A375 (cell line): ENCODE measurements at places on chromosomes 1 and 21. TPM values are rescaled to one million over a fixed set of nuclear protein-coding genes. Genes with fewer than 3 reads are reported as not detected.

The SV2A gene
- 30.9 and 31.2 TPM in 2 replicates for total RNA-seq

The SAMD11 gene
- 4.6 and 7.6 TPM in 2 replicates for total RNA-seq

The RHD gene
- total RNA-seq = not detected in 2 replicates

The MYBPHL gene
- 0.48 TPM in 1 of 2 replicates, not detected in the other for total RNA-seq

The THEMIS2 gene
- total RNA-seq = 3.4 and 6.0 TPM in 2 replicates

The DPYD gene
- total RNA-seq = 24.7 and 28.9 TPM in 2 replicates

The OLIG2 gene
- total RNA-seq = 3.8 and 4.4 TPM in 2 replicates

The IL19 gene
- total RNA-seq = not detected in 2 replicates

The C1orf105 gene
- not detected in 2 replicates for total RNA-seq

The ETV3L gene
- total RNA-seq = not detected in 2 replicates

The SLC1A7 gene
- 0.19 TPM in 1 of 2 replicates, not detected in the other for total RNA-seq

The THEM5 gene
- total RNA-seq = not detected in 2 replicates

The PLA2G4A gene
- 0.98 and 1.0 TPM in 2 replicates for total RNA-seq

The COL16A1 gene
- 53.0 and 59.6 TPM in 2 replicates for total RNA-seq

The IRF6 gene
- total RNA-seq = 0.03 and 0.04 TPM in 2 replicates

The XCL1 gene
- total RNA-seq = 0.49 and 0.98 TPM in 2 replicates

The FCER1G gene
- not detected in 2 replicates for total RNA-seq

The HLX gene
- total RNA-seq = 5.8 and 8.1 TPM in 2 replicates

The AQP10 gene
- total RNA-seq = not detected in 2 replicates

The RUSC1 gene
- total RNA-seq = 29.8 and 39.8 TPM in 2 replicates

The ZNF648 gene
- total RNA-seq = 0.27 and 0.38 TPM in 2 replicates

The CFAP45 gene
- 1.1 and 2.5 TPM in 2 replicates for total RNA-seq

The TMIGD3 gene
- not detected in 2 replicates for total RNA-seq

The BARHL2 gene
- not detected in 2 replicates for total RNA-seq

The MROH9 gene
- total RNA-seq = not detected in 2 replicates

The SPRR2E gene
- total RNA-seq = not detected in 2 replicates

The ALX3 gene
- total RNA-seq = not detected in 2 replicates

The LCE1F gene
- total RNA-seq = not detected in 2 replicates

The SPRR2B gene
- total RNA-seq = not detected in 2 replicates

The POTED gene
- total RNA-seq = 0.11 TPM in 1 of 2 replicates, not detected in the other

The GBP7 gene
- not detected in 2 replicates for total RNA-seq

The CD1E gene
- total RNA-seq = not detected in 2 replicates

The UQCRHL gene
- total RNA-seq = 14.8 and 21.4 TPM in 2 replicates

The TSSK3 gene
- total RNA-seq = 1.3 and 1.5 TPM in 2 replicates

The AURKAIP1 gene
- total RNA-seq = 307 and 311 TPM in 2 replicates

The KRTAP10-8 gene
- total RNA-seq = not detected in 2 replicates

The SEC16B gene
- 0.34 and 1.5 TPM in 2 replicates for total RNA-seq

The FAM3B gene
- total RNA-seq = 0.16 and 0.26 TPM in 2 replicates

The ERVH48-1 gene
- total RNA-seq = not detected in 2 replicates
